ENCODE measurements at places on chromosomes 2 and 18.
A peak's percentile ranks its signal among the peaks of the same experiment; 100 is the strongest.

- DNase-seq = peak; percentile 98
Observed at GRCh38 chr2:111659361-111660333, 224.3 kb downstream of the ANAPC1 start.

GRCh38 chr2:134154246-134154645 lies 99.6 kb upstream of the MGAT5 start:
- no peak for DNase-seq

DNA sequence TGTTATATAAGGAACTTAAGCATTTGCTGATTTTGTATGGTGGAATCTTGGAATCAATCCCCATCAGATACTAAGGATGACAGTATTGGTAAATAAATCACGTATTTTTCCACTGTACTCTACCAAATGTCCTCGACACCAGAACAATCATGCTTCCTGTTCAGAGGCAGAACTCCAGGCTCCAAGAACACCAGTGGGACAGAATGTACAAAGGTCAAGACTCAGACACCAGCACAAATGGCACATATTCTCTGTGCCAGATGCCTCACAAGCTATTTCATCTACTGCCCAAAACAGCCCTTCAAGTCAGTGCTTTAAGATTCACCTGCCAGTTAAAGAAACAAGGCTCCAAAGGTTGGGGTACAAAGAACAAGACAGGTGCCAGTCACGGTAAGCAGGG lies 420.5 kb downstream of the STK39 start:
- no peak for DNase-seq

DNA sequence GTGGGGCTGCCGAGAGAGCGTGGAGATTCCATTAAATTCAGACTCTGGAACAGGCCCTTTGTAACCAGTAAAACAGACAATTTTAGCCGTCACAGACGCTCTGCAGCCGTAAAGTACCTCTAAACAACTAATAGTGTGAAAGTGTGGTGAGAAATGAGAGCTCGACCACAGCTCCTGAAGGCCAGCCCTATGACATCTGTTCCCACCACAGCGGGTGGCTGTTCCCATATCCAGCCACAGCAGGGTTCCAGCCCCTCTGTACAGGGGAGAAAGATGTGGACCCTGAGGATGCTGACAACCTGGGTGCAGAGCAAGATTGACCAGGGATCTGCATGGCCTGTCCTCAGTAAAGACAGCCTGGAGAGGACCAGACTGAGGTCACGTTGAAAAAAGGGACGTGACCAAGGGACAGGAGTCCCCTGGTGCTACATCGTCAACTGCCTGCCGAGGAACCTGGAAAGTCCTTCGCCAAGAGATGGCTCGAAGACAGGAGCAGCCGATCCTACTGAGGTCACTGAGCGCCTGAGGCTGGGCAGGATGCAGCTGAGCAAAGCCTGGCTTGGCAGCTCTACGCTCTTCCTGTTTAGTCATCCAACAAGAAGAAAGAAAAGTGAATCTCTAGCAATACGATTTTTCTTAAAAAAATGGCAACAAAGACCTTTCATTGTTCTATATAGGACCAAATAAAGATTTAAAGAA lies 831.7 kb downstream of the RNF144A start:
- DNase-seq = peak; percentile 78

DNA sequence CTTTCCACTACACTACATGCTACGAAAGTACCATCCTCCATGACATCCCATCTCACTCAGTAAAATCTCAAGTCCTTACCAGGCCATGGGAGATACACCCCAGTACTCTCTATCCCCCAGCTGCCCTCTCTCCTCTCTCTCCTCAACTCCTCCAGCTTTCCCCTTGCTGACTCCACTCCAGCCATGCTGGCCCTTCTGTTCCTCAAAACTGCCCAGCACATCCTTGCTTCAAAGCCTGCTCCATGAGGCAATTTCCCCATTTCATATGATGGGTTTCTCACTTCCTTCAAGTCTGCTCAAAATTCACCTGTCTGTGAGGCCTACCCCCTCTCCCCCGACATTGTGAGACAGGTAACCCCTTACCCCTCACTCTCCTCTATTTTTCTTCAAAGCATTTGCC lies 8.6 kb downstream of the CHN1 start:
- DNase-seq = no peak

All from epithelial cell of prostate (primary cell).